ENCODE measurements at places on chromosomes 11 and 22. TPM values are rescaled to one million over a fixed set of nuclear protein-coding genes. Genes with fewer than 3 reads are reported as not detected.

The KDELR3 gene
- polyA plus RNA-seq: 7.5 TPM

The VPS26B gene
- 64.0 TPM for polyA plus RNA-seq

The CASP4 gene
- 87.8 TPM for polyA plus RNA-seq

The SMIM35 gene
- polyA plus RNA-seq: 0.30 TPM

- no peaks in the 10 kb centered on the region for H3K4me1 ChIP-seq
- DNase-seq: peak; percentile 10
- no peak overlapping the region for H3K4me3 ChIP-seq
- H3K27me3 ChIP-seq: peaks cover 19% of the 10 kb centered on the region
Measured at GRCh38 chr22:44391481-44392445, 79.0 kb upstream of the SHISAL1 start.

- peak overlapping the region; percentile 59 for H3K4me3 ChIP-seq
- peaks cover 15% of the 10 kb centered on the region for H3K36me3 ChIP-seq
- DNase-seq: no peak
- H3K4me1 ChIP-seq: peaks cover 19% of the 10 kb centered on the region
- no peaks in the 10 kb centered on the region for H3K27me3 ChIP-seq
Measured at GRCh38 chr11:114400915-114401223, 403 bp downstream of the RBM7 start.

DNA sequence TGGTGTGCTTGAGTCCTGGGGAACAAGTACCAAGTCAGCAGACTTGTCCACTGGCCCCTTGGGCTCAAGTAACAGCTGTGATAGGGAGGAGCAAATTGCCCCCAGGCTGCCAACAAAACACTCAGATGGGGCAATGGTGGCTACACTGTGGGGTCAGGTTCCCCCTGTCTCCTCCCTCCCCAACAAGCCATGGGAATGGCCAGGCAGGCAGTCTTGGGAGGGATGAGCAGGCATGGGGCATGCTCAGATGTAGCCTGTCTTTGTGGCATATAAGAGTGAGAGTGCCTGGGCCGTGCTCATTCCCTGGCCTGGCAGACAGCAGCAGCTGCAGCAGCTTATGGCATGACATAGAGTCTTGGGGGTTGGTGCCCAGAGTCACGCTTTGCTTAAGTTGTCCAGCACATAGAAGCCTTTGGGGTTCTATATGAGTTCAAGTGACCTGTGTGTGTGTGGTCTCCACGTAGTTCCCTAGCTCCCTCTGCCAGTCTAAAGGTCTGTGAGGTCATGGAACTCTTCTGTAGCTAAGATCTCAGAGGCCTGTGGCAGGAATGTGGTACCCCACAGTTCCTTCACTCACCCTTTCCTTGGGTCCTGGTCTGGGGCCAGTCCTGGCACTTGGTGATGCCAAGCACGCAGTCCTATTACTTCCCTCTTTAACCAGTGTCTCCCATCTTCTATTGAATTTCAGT, 44.7 kb downstream of the BIRC2 start:
- no peak overlapping the region for H3K27ac ChIP-seq
- DNase-seq: no peak
- H3K4me1 ChIP-seq: no peaks in the 10 kb centered on the region
- H3K27me3 ChIP-seq: no peaks in the 10 kb centered on the region
- no peak overlapping the region for H3K4me3 ChIP-seq

DNA sequence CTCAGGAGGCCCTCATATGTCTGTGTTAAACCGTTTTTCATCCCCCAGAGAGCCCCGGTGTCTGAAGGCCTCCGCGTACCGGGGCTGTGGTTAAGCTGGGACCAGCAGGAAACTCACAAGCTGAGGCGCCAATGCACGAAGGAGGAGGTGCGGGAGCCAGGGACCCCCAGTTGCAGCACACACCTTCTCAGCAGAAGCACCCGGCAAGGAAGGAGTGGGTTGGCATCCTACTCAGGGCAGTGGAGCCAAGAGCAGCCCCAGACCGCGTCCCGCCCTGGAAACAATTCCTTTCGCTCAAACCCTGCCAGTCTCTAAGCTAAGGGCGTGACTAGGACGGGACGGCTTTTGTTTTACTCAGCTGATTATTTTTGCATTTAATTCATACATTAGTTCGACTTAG, 726.9 kb downstream of the BRD1 start:
- no peak overlapping the region for H3K4me3 ChIP-seq
- no peak for DNase-seq
- no peak overlapping the region for H3K27ac ChIP-seq
- no peaks in the 10 kb centered on the region for H3K4me1 ChIP-seq
- H3K27me3 ChIP-seq: no peaks in the 10 kb centered on the region

GRCh38 chr11:21640491-21640890, 552.4 kb upstream of the ANO5 start:
- no peaks in the 10 kb centered on the region for H3K36me3 ChIP-seq
- H3K27me3 ChIP-seq: no peaks in the 10 kb centered on the region
- no peak overlapping the region for H3K27ac ChIP-seq
- H3K4me1 ChIP-seq: no peaks in the 10 kb centered on the region
- H3K4me3 ChIP-seq: no peak overlapping the region
- DNase-seq: no peak

- no peaks in the 10 kb centered on the region for H3K36me3 ChIP-seq
- DNase-seq: peak; percentile 49
- H3K27me3 ChIP-seq: no peaks in the 10 kb centered on the region
Measured at GRCh38 chr22:30325065-30325720, 1.5 kb downstream of the TBC1D10A start.

DNA sequence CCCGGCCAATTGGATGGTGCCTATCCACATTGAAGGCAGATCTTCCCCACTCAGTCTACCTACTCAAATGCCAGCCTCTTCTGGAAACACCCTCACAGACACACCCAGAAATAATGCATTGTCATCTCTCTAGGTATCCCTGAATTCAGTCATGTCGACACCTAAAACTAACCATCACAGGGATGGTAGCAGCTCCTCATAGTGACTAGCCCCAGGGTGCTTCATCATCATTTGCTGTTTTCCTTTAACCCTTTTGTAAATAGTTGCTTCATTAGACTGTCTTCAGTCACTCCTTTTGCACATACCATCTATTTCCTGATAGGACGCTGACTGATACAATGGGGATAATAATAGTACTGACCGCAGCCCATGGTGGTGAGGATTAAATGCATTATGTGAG, 18.8 kb upstream of the AMOTL1 start:
- H3K36me3 ChIP-seq: no peaks in the 10 kb centered on the region
- H3K4me1 ChIP-seq: no peaks in the 10 kb centered on the region
- H3K27me3 ChIP-seq: no peaks in the 10 kb centered on the region
- H3K27ac ChIP-seq: peak overlapping the region; percentile 53

- H3K4me3 ChIP-seq: no peak overlapping the region
- DNase-seq: peak; percentile 95
- H3K27ac ChIP-seq: no peak overlapping the region
- H3K4me1 ChIP-seq: peaks cover 13% of the 10 kb centered on the region
- no peaks in the 10 kb centered on the region for H3K27me3 ChIP-seq
Measured at GRCh38 chr11:116791002-116791812, 472 bp downstream of the APOA5 start.

DNA sequence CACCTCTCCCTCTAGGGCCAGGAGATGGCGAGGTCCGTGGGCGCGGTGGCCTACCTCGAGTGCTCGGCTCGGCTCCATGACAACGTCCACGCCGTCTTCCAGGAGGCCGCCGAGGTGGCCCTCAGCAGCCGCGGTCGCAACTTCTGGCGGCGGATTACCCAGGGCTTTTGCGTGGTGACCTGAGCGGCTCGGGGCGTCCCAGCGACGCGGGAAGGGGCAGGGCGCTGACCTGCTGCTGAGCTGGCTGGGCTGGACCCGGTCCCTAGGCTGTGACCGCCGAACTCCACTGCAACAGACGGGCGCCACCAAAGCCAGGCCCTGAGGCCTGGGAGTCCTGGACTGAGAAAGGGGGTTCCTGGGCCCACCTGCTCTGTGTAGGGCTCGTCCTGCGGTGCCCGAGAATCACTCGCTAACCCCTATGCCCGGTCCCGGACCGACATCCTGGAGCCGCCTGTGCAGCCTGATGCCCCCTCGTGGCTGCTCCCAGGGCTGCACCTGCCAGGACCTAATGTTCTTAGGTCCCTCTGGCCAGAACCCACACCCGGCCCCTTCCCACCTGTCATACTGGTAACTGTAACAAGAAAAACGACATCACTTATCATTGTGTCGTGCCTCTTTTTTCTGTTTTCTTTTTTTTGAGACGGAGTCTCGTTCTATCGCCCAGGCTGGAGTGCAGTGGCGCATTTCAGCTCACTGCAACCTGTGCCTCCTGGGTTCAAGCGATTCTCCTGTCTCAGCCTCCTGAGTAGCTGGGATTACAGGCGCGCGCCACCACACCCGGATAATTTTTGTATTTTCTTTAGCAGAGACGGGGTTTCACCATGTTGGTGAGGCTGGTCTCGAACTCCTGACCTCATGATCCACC, 15.0 kb downstream of the RHOD start:
- no peak overlapping the region for H3K27ac ChIP-seq
- peak overlapping the region; percentile 30 for H3K4me3 ChIP-seq
- H3K27me3 ChIP-seq: peaks cover 8% of the 10 kb centered on the region
- H3K4me1 ChIP-seq: no peaks in the 10 kb centered on the region
- peak; percentile 94 for DNase-seq

DNA sequence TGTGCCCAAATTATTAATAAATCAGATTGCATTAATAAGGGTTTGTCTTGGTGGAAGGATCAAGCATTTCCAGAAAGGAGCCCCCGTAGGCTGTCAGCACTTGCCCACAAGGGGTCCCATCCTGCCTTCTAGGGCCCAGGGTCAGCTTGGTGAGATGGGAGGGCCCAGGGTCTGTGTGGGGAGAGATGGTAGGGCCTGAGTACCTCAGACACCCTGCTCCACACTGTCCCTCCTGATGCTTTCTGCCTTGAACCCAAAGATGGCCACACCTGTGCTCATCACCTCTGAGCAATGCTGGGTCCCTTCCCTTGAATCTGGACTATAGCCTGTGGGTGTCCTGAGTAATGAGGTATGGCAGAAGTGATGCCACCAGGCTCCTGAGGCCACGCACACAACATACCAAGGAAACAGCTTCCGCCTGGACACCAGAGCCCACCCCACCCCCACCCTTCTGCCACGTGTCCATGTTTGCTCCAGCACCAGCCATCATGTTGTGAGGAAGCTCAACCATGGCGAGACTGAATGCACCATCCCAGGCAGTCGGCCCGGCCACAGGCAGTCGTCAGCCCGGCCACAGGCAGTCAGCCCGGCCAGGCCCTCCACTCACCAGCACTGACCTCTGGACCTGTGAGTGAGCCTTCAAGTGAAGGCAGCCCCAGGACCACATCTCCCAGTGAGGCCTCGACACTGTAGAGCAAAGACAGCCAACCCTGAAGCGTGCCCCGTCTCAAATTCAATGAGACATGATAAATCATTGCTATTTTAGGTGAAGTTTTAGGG, 6.8 kb downstream of the BET1L start:
- H3K36me3 ChIP-seq: peaks cover 40% of the 10 kb centered on the region
- no peak overlapping the region for H3K27ac ChIP-seq

DNA sequence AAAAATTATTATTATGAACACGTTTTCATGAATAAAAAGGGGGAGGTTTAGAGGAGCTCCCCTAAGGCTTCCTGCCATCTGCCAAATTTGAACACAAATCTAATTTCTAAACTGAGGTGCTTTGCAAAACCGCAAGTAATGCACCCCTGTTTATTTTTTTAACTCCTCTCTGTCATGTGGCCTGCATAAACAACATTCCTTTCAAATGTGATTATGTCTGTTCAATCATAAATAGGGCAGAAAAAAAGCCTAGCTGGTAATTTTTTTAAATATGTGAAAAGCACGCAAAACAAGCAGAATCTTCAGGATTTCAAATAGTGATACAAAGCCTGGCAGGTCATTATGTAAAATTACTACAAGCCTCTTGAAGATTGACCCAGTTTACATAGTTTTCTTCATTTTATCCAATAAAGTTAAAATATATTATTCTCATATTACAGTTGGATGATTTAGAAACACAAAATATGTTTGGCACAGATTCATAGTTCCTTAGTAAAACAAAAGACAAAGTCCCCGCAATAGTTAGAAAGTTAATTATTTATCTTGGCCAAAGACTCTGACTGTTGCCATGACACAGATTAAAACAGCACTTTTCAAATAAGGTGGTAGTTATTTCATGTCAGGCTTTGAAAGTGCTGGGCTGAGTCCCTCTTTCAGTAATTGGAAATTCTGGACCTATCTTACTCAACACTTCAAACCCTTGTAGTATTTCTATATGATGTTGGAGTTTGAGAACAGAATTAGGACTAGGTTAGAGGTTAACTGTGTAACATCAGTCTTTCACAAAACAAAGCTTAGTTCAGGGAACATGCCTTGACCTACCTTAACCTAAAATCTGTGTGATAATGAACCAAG, 200.3 kb upstream of the MPPED2 start:
- H3K27ac ChIP-seq: no peak overlapping the region
- DNase-seq: no peak
- no peaks in the 10 kb centered on the region for H3K36me3 ChIP-seq
- no peaks in the 10 kb centered on the region for H3K4me1 ChIP-seq
- no peak overlapping the region for H3K4me3 ChIP-seq
- no peaks in the 10 kb centered on the region for H3K27me3 ChIP-seq

Data from left lung (tissue), 14 donors.